ENCODE measurements at places on chromosomes 2 and 18.

- H3K4me1 ChIP-seq = peaks cover 4% of the 10 kb centered on the region
- H3K4me3 ChIP-seq = no peak overlapping the region
- no peak for DNase-seq
- H3K27me3 ChIP-seq = no peaks in the 10 kb centered on the region
- no peak overlapping the region for H3K27ac ChIP-seq
These were observed 50.9 kb upstream of the PLB1 start for GRCh38 chr2:28444956-28445355.

DNA sequence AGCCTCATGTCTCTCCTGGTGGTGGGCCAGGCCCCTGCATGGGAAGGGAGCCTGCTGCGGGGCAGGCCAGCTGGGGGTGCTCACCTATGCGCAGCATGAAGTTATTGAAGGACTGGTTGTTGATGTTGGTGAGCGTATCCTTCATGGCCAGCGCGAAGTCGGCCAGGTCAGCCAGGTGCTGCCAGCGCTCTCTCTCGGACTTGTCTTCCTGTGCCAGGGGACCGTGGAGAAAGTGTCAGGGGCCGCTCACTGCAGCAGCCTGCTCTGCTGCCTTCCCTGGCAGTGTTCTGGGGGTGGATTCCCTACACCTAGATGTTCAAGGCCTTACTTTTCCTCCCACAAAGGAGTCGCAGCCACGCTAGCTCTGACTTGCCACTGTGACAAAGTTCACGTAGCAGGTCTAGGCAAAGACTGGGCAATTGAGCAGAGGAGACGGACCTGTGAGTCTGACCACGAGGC is 28.2 kb downstream of the CENPO start:
- no peaks in the 10 kb centered on the region for H3K4me1 ChIP-seq
- no peak overlapping the region for H3K27ac ChIP-seq
- H3K27me3 ChIP-seq = no peaks in the 10 kb centered on the region

- H3K4me3 ChIP-seq = no peak overlapping the region
- H3K27ac ChIP-seq = no peak overlapping the region
- no peaks in the 10 kb centered on the region for H3K36me3 ChIP-seq
- no peak for DNase-seq
These were observed 93.7 kb downstream of the CERKL start for GRCh38 chr2:181563101-181563692.

DNA sequence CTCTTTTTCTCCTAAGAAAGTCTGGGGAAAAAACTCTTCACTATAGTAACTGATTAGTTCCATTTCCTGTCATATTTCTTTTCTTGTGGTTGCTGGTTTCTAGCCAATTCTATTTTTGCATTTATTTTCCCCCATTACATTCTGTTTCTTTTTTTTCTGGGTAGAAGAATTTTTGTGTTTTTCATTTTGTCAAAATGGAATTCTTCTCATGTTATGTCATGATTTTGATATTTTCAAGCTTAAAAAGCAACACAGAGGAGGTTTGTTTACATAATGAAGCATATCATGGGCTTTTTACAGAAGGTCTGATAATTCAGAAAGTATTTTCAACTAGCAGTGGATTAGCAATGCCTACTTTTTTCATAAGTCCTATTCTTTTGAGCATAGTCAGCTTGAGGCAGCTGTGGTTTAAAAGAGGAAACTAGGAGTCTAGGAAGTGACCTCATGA is 102.0 kb downstream of the MAP2 start:
- H3K4me3 ChIP-seq = no peak overlapping the region
- no peaks in the 10 kb centered on the region for H3K4me1 ChIP-seq
- no peaks in the 10 kb centered on the region for H3K36me3 ChIP-seq
- no peaks in the 10 kb centered on the region for H3K27me3 ChIP-seq

GRCh38 chr2:121212661-121213325 is 72.2 kb downstream of the TFCP2L1 start:
- H3K27ac ChIP-seq = no peak overlapping the region
- no peaks in the 10 kb centered on the region for H3K27me3 ChIP-seq
- DNase-seq = no peak
- no peak overlapping the region for H3K4me3 ChIP-seq

DNA sequence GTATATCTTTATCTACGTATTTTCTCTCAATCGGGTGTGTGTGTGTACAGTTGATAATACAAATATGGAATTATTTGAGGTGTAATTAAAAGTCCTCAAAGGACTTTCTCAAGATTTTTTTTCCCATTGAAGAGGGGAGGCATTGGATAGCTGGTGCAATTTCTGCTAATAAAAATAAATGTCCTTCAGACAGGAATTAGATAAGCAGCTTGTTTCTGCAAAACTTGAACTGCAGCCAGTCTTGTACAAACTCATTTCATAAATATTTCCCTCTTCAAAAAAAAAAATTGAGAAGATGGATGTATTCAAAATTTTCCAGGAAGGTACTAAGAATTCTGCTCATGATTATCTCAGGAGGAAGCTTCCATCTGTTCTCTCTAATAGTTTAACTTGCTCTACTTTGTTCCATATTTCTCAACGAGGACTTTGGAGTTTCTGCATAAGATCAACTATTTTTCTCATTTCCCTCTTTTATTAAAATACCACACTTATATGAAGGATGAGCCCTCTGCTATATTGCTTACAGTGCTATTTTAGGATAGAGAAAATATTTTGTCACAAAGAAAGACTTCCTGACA is 33.0 kb upstream of the GLS start:
- H3K4me1 ChIP-seq = no peaks in the 10 kb centered on the region
- H3K27me3 ChIP-seq = no peaks in the 10 kb centered on the region
- H3K4me3 ChIP-seq = no peak overlapping the region

GRCh38 chr18:48459016-48459415 is 49.8 kb upstream of the ZBTB7C start:
- no peaks in the 10 kb centered on the region for H3K36me3 ChIP-seq
- no peak overlapping the region for H3K4me3 ChIP-seq
- no peak for DNase-seq
- no peaks in the 10 kb centered on the region for H3K27me3 ChIP-seq
- H3K27ac ChIP-seq = no peak overlapping the region

DNA sequence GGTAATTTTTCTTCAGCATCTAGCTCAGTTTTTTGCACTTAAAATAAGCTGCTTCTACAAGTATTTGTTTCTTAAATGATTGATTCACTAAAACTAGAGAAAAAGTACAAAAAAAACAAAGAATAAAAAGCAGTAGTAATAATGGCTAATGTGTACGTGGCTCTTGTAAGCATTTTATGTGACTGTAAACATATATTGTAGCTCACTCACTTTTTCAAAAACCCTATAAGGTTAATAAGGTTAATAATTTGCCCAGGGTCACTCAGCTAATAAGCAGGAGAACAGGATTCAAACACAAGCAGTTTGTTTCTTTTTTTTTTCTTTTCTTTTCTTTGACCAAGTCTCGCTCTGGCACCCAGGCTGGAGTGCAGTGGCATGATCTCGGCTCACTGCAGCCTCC is 67.5 kb downstream of the RMDN2 start:
- H3K4me1 ChIP-seq = no peaks in the 10 kb centered on the region
- H3K36me3 ChIP-seq = no peaks in the 10 kb centered on the region
- H3K27ac ChIP-seq = no peak overlapping the region
- no peaks in the 10 kb centered on the region for H3K27me3 ChIP-seq
- DNase-seq = no peak

Data from breast epithelium (tissue), 4 donors.